ENCODE measurements at places on chromosomes 2 and 18. TPM values are rescaled to one million over a fixed set of nuclear protein-coding genes. Genes with fewer than 3 reads are reported as not detected.

DNA sequence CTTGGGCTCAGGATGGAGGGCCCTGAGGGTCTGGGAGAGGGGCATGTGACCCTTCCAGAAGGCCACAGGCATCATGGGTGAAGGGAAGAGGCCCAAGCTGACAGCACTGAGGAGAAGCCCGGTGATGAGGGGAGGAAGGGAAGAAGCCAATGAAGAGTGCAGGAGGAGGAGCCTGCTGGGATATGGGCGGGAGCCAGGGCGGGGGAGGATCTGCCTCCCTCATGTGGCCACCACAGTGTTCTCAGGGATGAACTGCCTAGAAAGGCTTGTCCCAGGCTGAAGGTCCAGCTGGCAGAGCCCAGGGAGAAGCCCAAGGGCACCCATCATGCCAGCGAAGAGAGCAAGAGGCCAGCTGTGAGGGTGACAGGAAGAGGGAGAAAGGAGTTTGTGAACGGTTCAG is 24.6 kb upstream of the PLB1 start:
- DNase-seq, result no peak

DNA sequence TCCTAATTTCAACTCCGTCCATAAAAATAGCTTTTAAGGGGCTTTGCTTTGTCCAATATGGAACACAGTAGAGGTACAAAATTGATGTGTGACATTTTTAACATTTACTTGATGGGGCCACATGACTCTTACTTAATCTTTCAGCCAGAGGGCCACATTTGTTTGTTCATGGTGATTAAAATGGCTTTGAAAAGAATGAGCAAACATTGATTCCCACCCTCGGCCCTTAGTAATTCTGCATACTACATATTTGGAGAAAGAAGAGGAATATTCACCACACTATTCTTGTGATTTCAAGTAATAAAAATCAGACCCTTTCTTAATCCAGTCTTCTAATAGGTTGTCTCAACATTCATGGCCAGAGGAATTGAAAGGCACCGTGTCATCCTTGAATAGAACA is 17.5 kb downstream of the ARPC2 start:
- no peak for DNase-seq

Gene TOGARAM2
- 0.58 TPM for total RNA-seq

- peak; percentile 75 for DNase-seq
Observed at GRCh38 chr2:96773922-96774321, 13.2 kb downstream of the CNNM4 start.

DNA sequence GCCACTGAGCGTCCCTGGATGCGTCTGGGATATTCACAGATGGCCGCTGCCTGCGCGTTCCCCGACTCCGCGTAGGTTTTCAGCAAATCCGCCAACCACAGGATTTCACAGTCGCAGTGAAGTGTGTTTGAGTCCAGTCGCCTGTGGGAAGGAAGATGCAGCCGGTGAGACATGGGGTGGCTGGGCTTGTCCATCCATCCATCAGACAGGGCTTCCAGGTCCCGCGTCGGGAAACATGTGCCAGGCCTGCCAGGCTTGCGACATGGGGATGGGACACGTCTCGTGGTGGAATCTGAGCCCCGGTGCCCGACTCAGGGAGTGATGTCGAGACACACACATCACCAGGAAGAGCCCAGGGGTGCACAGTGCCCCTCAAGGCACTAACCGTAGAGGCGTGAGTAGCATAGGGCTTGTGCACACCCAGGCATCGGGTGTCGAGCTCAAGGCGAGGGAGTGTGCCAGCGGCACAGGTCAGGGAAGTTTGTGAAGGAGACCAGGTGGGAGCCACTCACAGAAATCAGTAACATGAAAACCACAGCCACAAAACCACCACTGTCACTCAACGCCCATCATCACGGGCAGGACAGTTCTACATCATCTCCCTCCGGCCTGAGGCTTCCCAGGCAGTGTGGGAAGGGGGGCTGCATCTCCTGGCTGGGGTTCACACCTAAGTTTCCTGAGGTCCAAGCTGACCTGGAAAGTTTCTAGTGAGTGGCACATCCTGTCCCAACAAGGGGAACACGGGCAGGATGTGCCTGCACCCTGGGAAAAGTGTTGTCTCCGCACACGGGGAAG is 63.9 kb downstream of the PXDN start:
- DNase-seq, result no peak

DNA sequence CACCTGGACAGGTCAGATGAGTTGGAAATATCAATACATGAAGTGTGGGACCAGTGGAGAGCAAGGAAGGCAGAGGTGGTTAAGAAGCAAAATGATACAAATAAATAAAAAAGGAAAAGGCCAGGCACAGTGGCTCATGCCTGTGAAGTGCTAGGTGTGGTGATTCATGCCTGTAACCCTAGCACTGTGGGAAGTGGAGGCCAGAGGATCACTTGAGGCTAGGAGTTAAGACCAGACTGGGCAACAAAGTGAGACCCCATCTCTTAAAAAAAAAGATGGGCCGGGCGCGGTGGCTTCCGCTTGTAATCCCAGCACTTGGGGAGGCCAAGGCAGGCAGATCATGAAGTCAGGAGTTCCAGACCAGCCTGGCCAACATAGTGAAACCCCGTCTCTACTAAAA is 2.9 kb downstream of the STON1 start:
- no peak for DNase-seq

- DNase-seq, result no peak
Observed at GRCh38 chr2:130736487-130736886, 7.6 kb downstream of the GPR148 start.

GRCh38 chr2:210667711-210668110 is 111.3 kb downstream of the CPS1 start:
- DNase-seq, result no peak

DNA sequence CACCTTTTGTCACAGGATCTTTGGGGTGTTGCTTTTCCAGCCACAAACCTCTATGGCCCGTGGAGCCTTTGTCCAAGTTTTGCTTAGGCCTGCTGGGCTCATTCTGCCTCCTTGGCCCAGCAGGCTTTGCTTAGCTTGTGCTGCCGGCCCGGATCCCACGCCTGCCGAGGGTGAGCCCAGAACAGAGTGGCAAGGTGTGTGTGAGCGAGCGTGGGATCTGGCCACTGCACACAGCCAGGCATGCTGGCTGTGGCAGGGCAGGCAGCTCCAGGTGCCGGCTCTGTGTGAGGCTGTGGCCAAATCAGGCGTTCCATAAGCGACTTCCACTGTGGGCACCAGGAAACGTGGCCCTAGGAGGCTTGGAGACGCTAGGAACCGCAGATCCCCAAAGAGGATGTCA is 97.5 kb downstream of the ATP9B start:
- DNase-seq, result no peak

Gene GNLY
- 4.3 TPM for total RNA-seq

Gene G6PC2
- not detected for total RNA-seq

DNA sequence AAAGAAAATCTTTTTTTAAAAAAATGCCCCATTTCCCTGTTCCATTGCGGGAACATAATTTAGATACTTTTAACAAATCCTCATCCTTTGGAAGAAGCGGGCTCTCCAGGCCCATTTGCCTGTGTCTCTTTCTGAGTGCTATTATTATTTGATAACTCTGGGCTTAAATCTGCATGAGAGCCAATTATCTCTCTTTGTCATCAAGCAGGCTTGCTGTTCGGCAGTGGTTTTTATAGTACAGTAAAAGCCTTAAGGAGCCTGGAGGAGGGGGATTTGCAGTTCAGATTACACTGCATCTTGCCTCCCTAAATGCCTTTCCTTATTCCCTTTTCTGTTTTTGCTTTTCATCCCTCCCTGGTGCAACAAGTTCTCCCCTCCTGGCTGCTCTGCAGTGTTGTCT is 50.6 kb downstream of the CELF4 start:
- no peak for DNase-seq

- DNase-seq, result no peak
Observed at GRCh38 chr2:178479758-178480226, 465 bp upstream of the PLEKHA3 start.

DNA sequence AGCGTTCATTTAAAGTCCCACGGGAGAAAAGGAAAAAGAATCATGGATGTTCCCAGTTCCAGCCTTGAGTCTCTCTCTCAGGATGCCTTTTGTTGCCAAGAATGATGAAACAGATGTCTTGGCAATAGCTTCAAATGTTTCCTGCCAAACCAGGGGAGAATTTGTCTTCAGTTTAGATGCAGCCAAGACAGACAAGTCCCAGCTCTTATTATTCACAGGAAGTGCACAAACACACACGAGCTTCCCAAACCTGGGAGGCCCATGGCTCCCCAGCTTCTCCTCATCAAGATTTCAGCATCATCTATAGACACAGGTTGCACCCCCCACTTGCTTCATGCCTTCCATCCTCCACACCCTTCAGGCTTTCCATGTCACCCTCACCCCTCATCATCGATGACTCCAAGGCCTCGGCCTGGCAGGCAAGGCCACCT is 45.9 kb downstream of the HS1BP3 start:
- DNase-seq, result no peak

GRCh38 chr2:149715005-149715592 is 127.5 kb upstream of the MMADHC start:
- DNase-seq, result no peak

GRCh38 chr2:42913280-42913878 is 121.0 kb upstream of the HAAO start:
- no peak for DNase-seq

Gene DNAJC10
- 117 TPM for total RNA-seq

Gene CPLX4
- total RNA-seq, result not detected

DNA sequence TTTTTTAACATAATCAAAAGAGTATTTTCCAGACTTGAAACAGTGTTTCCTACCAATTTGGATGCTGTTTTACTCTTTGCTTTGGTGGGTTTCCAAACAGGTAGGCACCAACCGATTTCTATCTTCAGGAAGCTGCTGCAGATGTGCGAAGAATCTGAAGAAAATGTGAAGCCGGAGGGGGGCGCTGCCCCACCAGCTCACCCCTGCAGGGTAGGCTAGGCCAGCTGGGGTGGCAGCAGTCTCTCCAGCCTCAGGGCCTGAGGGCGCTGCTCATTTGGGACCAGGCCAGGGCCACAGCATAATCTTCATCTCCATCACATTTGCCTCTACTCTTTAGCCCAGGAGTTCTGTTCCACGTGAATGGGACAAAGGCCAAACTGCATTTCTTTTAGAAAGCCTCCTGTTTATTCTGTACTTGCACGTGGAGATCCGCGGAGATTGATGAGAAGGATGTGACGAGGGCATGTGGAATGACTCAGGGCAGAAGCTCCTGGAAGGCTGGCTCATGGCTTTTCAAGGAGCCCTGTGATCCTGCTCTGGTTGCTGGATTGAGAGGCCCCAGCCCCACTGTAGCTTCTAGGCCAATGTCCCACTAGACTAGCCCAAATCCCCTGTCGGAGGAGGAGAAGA is 84.2 kb upstream of the FAM136A start:
- DNase-seq, result no peak

Gene ATIC
- total RNA-seq, result 80.4 TPM

GRCh38 chr2:174544802-174545201 is 52.8 kb downstream of the WIPF1 start:
- DNase-seq, result no peak

DNA sequence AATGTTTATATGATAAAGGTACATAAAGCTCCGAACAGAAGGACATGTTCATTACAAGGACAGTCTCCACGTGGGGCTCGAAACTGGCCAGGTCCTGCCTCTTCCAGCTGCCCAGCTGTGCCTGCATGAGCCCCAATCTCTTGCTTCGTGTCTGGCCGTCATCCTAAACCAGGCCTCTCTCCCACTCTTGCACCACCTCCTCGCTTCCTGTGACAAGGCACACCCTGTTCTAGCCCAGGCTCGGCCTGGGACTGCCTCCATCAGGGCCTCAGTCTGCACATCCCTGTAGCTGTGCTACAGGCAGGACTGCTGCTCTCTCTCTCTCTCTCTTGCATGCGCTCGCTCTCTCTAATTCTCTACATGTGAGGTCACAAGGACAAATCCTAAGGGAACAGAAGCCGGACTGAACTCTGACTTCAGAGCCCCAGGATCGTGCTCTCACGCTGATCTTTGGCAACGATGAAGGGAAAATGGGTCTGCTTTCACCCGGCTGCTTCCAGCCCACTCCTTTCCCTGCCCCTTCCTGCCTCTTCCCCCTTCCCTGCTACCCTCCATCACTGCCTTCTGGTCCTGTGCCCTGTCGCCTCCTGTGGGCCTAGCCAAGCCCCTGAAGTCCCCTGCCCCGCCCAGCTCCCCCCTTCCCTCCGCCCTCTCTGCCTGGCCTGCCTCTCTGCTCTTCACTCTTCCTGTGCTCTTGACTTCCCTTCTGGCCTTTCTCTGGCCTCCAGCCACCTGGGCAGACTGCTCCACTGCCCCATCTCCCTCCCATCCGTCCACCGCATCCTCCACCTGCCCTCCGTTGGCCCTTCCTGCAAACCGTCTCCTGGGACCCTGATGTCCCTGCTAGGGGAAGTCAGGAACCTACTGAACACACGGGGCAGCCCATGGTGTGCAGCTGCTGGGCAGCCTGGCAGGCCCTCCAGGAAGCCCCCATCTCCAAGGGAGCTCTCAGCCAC is 7.8 kb upstream of the GPR55 start:
- no peak for DNase-seq

DNA sequence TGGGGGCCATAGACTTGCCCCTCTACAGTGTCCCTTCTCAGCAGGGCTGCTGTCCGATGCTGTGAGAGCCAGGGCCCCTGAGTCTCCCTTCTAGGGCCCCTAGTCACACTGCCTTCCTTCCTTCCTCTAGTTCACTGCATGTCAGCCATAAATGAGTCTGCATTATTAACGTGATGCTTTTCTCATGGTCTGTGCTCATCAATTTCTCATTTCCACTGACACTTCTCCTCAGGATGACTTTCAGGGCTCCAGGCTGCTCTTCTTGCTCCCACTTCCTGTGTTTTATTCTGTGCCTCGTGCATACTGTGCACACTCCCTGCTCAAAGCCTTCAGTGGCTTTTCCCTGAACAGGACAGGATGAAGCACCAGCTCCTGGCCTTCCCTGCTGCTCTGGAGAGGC is 146.5 kb downstream of the FAM210A start:
- no peak for DNase-seq

- peak; percentile 90 for DNase-seq
Observed at GRCh38 chr2:25215948-25216679, 47.7 kb upstream of the POMC start.

DNA sequence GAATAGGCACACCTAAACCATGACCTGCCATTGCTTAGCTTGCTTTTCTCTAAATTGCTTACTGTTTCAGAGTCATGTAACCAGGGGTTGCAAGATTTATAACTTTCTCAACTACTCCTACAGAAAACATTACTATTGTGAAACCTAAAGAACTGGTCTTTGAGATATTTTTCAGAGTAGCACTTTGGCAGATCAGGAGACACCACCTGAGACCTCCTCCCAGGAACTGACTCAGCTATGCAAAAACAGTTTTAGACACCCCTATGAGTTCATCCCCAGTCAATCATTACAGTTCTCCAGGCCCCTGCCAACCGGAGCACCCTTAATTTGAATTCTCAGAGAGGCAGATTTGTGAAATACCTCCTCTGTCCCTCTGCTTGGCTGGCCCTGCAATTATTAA is 80.3 kb downstream of the MBOAT2 start:
- no peak for DNase-seq

Data from B cell (primary cell).